ENCODE measurements at places on chromosomes 1 and 21.

- no peak for DNase-seq
These were observed 62.7 kb downstream of the CASZ1 start for GRCh38 chr1:10733474-10734366.

GRCh38 chr21:34235514-34235913 is 128.3 kb upstream of the KCNE2 start:
- DNase-seq, result no peak

DNA sequence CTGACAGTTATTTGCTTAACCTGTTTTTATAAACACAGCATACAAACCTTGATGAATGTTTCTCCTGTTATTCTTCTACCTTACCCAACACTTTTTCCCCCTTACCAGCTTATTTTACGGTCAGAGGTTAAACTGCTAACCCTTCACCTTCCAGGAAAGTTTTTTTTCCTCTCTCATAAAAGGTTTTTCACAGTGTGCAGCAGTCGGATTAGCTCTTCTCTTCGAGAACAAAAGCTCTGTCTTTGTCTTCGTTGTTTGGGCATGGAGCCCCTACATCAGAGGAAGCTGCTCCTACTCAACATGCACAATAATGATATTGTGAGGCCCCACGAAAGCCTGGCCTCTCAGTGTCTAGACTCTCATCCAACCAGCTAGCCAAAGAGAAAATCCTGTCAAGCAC is 42.0 kb downstream of the DENND1B start:
- no peak for DNase-seq

GRCh38 chr1:35364741-35365140 is 96.2 kb downstream of the ZMYM4 start:
- DNase-seq, result no peak

GRCh38 chr1:92701147-92701546 is 83.8 kb downstream of the EVI5 start:
- no peak for DNase-seq

DNA sequence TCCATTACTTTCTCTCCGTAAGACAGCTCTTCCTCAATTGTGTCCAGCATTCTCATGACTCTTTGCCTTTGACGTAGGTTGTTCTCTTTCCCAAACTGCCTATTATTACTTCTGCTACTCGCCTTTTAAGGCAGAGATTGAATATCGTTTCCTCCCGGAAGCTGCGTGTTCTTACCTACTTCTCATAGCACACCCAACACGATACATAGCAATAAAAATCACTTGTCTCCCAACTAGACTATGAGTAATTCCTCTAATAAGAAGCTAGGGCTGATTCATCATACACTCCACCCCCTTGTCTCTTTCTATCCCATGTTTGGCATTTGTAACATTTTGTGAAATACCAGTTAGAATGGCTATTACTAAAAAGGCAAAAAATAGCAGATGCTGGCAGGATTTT is 55.8 kb upstream of the SGIP1 start:
- DNase-seq, result no peak

DNA sequence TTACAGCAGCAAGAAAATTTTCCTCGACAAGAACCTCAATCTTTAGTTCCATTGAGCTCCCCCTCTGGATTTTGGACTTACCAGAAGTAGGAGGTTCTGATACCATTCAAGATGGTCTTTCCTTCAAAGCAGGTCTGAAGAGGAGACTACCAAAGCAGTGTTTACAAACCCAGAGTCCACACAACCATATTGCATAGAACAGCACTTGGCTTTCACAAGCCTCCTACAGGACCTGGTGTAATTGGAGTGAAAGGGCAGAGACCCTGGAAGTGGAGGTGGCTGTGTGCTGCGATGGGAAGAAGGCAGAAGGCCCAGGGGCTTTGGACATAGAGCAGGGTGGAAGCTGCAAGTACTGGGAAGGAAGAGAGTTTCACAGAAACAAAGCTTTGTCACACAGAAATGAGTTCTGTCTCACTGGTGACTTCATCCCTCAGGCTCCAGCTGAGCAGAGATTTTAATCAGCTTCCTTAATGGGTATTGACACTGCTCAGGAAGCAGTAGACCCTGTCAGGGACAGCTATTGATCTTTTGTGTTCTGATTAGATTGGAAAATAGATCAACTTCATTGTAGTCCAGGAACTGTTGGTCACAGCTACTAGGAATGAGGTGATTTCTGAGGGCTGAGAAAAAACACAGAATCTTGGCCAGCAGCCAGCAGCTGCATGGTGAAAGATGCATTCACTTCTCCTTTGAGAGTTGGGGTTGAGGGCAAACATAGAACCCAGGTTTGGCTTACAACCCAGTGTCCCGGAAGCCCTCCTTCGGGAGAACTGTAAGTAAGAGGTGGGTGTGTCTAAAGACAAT is 124.0 kb downstream of the SYT2 start:
- DNase-seq, result no peak

- no peak for DNase-seq
These were observed 1.7 kb downstream of the KRTAP10-3 start for GRCh38 chr21:44556879-44557278.

GRCh38 chr1:200808846-200809245 is 63.9 kb upstream of the GPR25 start:
- DNase-seq, result no peak

GRCh38 chr1:21340230-21340945 is 50.1 kb upstream of the ECE1 start:
- no peak for DNase-seq

GRCh38 chr1:37840711-37841110 is 18.7 kb downstream of the MTF1 start:
- DNase-seq, result no peak

DNA sequence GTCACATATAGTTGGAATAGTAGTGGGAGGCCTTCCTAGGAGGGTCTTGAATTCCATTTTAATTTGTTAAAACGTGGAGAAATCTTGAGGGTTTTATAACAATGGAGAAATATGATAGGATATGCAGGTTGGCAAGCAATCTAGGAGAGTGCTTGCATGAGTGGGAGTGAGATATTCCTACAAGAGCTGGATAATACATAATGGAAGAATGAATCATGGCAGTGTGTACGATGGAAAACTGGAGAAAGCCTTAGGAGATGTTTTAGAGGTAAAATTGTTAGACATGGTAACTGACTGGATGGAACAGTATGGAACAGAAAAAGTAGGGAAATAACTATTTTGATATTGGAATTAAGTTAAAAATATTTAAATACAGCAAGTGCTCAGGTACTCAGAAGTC is 352.4 kb downstream of the PTBP2 start:
- DNase-seq, result no peak

DNA sequence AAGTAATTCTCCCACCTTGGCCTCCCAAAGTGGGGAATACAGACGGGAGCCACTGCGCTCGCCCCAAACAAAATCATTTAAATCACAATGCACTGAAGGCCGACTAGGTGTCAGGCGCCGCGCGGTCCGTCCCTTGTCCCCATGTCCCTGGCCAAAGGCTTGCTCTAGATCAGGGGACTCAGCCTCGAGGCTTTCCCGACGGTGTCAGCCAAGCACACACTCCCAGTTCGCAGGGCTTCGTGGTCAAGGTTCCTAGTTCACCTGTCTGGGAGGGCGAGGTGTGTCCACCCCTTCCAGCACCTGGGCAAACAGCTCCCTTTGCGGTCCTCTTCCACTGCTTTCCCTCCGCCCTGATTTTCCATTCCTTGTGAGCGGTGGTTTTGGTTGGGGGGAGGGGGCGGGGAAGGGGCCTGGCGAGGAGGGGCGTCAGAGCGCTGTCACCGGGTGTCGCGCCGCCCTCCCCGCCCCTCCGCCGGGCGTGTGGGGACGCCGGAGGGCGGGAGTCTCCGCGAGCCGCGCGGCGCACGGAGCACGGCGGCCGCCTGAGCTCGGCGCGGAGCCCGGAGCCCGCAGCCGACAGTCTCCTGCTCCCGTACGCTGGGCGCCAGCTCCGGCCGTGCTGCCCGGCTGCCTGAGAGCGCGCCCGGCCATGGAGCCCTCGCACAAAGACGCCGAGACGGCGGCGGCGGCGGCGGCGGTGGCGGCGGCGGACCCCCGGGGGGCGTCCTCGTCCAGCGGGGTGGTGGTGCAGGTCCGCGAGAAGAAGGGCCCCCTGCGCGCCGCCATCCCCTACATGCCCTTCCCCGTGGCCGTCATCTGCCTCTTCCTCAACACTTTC is at the start of gene STUM:
TSS of gene STUM (plus strand) at position 509 of the 838 bp plus-strand sequence. CDS start at position 650, 141 bp downstream.
- DNase-seq, result no peak

GRCh38 chr1:1114431-1114830 is 1.5 kb downstream of the C1orf159 start:
- no peak for DNase-seq

- DNase-seq, result no peak
These were observed 40.2 kb downstream of the HMCN1 start for GRCh38 chr1:185774394-185774793.

- DNase-seq, result no peak
These were observed 1.2 kb upstream of the CLEC20A start for GRCh38 chr1:178497903-178498478.

DNA sequence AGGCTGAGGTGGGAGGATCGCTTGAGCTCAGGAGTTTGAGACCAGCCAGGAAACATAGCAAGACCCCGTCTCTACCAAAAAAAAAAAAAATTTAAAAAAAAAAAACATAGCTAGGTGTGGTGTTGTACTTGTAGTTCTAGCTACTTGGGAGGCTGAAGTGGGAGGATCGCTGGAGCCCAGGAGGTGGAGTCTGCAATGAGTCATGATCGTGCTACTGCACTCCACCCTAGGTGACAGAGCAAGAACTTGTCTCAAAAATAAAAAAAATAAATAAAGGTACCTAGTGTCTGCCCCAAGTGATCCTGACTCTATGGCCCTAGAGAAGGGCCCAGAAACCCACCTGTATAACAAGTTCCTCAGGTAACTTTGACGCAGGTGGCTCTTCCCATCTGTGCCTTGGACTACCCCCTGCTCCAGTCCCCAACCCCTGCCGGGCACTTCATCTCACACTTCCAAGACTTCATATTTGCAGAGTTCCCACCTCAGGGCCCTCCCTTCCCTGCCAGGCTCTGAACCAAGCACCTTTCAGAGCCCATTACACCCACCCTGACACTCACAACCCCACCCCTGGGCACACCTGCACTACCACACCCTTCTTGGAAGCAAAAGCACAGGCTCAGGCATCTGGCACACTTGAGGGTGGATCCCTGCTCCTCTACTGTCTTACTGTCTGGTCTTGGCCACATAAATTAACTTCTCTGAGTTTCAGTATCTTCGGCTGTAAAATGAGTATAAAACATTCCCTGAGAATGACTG is 80.2 kb upstream of the KLHDC7A start:
- DNase-seq, result no peak

GRCh38 chr1:177328251-177328650 is 157.5 kb downstream of the BRINP2 start:
- DNase-seq, result no peak

GRCh38 chr1:116031302-116031835 is 55.1 kb downstream of the SLC22A15 start:
- peak; percentile 64 for DNase-seq

DNA sequence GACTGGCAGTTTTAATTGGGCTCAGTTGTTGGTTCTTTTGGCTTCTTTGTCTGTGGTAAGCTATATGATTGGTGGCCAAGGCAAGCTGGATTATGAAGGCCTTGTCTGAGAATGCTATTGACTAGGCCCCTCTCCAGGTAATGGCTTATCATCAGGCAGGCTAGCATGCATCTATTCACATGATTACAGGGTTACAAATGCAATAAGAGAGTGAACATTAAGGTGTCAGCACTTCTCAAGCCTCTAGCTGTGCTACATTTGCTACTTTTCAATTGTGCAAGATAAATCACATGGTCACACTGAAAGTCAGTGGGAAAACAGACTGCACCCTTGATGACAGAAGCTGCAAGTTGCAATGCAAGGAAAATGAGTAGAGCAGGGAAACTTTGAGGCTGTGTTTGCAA is 550.9 kb upstream of the TMPRSS15 start:
- no peak for DNase-seq

DNA sequence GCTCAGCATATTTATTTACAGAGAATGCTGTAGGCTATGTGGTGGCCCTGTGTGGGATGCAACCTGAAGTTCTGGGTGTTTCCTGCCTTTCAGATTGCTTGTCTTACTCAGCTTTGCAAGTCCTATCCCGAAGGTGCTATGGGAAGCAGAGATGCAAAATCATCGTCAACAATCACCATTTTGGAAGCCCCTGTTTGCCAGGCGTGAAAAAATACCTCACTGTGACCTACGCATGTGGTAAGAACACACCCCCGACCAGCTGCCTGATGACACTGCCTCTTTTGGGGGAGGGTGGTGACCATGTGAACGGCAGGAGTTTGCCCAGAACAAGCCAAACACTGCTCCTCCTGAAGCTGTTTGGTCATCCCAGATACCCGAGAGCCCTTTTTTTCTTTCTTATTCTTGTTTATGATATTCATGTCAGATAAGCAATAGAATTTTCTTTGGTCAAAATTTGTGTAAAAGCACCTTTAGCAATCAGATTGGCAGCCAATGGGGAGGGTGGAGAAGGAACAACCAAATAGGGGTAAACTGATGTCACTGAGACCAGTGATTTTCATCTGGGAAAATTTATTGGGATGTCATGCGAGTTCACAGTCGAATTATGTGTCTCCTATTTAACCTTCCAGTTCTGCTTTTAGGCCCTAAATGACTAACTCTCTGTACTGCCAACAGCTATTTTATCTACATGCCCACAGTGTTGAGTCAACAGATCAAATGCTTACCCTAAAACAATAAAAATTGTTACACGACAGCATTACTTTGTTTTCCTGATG is 82.6 kb downstream of the EVA1C start:
- no peak for DNase-seq

DNA sequence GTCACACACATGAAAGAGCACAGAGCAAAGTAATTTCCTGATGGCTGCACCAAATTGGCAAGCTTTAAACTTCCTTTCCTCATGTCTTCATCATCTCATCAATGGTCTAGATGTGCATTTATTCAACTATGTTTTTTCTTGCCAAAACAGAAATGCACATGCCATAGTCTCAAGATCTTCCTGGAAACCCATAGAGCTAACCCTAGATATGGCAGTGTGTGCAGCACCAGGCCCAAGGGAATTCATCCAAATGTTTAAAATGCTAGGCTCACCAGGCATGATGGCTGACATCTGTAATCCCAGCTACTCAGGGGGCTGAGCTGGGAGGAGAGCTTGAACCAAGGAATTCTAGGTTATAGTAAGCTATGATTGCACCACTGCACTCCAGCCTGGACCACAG is 31.2 kb upstream of the PALMD start:
- DNase-seq, result no peak

GRCh38 chr1:93766451-93766850 is 84.8 kb upstream of the BCAR3 start:
- DNase-seq, result no peak

All from NCI-H187 treated with DMSO at 0.1 percent for 48 hours (cell line).